ENCODE measurements at places on chromosomes 5 and 9. TPM values are rescaled to one million over a fixed set of nuclear protein-coding genes. Genes with fewer than 3 reads are reported as not detected.

PROB1 gene
- total RNA-seq = 0.49 TPM

PCDHGA7 gene
- total RNA-seq = 8.1 TPM

SH2D3C gene
- total RNA-seq = 5.4 TPM

SH3GL2 gene
- 47.9 TPM for total RNA-seq

FBP1 gene
- total RNA-seq = not detected

MUSK gene
- 0.25 TPM for total RNA-seq

HMGCR gene
- total RNA-seq = 309 TPM

FGF1 gene
- total RNA-seq = 6.1 TPM

ADAMTS16 gene
- 1.5 TPM for total RNA-seq

ACTBL2 gene
- not detected for total RNA-seq

JAKMIP2 gene
- total RNA-seq = 49.7 TPM

FCN2 gene
- total RNA-seq = not detected

SHOC1 gene
- not detected for total RNA-seq

PCDHGB3 gene
- 11.1 TPM for total RNA-seq

SLC6A7 gene
- total RNA-seq = 1.5 TPM
